ENCODE measurements at places on chromosomes 3 and 15.

DNA sequence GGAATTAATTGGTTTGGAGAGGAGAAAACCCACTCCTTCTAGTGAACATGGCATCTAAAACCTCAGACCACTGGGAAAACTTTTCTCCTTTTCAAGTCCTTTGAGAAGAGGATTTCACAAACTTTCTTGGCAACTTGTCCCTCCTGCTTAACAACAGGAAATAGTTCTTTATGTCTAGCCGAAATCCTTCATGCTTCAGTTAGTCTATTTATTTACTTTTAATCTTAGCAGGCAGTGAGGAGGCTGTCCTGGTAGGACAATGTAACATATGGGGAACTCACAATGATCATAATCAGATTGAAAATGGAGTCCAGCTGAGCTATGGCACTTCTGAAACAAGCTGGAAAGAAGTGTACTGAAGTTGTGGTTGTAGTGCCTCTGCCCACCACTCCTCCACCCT is 50.6 kb downstream of the KY start:
- no peak for DNase-seq

GRCh38 chr3:57949344-57949743 is 58.9 kb upstream of the FLNB start:
- DNase-seq, result no peak

- DNase-seq, result no peak
Measured at GRCh38 chr3:186960347-186960746, 30.0 kb downstream of the ST6GAL1 start.

DNA sequence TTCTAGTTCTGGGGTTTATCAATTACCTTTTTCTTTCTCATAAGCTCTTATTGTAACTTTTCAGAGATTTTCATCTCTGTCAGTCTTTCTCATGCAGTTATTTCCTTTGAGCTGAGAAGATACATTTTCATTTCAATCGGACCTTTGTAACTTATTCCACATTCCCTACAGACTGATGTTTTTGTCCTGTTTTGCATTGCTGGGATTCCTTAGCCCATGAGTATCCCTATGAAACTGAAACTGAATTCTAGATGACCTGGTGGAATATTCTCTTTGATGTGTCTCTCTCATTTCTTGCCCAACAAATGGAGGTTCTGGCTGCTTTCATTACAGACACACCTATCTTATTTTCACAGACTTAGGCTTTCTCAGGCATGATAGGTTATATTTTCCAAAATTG is 10.5 kb upstream of the EPHA6 start:
- DNase-seq, result no peak

- DNase-seq, result peak; percentile 88
Measured at GRCh38 chr3:104629038-104629437, 737.7 kb upstream of the ALCAM start.

GRCh38 chr3:89052386-89052785 is 55.0 kb upstream of the EPHA3 start:
- DNase-seq, result no peak

GRCh38 chr3:185069037-185070030 is 83.5 kb downstream of the C3orf70 start:
- no peak for DNase-seq

DNA sequence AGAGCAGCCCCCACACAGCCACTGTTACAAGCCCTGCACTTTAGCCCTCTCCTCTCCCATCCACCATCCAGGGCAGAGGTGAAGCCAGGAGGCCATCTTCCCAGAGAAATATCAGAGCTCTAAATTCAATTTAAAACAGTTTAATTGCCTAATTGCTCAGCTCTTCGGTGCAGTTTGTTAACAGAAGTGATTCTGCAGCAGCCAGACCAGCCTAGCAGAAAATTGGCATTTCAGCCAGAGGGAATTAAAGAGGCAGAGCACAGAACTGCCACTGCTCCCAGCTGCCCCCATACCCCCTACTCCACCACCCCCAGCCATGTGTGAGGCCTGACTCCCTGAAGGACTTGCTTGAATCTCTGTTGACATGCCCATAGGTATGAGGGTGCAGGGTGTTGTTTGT is 38.5 kb downstream of the TPRA1 start:
- no peak for DNase-seq

DNA sequence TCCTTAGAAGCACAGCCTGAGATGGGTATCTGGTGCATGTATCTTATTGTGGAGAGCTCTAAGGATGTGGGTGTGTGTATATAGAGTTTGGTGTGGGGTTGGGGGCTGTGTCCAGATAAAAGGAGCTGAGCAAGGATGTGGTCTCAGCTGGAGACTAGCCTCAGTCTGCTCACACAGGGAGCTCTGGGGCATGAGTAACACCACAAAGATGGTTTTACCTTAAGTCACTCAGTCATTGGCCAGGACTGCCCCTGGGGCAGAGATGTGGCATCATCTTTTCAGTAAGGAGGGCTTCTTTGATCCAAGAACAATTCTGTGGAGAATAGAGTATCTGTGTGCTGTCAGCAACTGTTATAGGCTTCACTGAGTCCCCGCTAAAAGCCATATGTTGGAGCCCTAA is 163.4 kb upstream of the NUDT16 start:
- DNase-seq, result peak; percentile 8

DNA sequence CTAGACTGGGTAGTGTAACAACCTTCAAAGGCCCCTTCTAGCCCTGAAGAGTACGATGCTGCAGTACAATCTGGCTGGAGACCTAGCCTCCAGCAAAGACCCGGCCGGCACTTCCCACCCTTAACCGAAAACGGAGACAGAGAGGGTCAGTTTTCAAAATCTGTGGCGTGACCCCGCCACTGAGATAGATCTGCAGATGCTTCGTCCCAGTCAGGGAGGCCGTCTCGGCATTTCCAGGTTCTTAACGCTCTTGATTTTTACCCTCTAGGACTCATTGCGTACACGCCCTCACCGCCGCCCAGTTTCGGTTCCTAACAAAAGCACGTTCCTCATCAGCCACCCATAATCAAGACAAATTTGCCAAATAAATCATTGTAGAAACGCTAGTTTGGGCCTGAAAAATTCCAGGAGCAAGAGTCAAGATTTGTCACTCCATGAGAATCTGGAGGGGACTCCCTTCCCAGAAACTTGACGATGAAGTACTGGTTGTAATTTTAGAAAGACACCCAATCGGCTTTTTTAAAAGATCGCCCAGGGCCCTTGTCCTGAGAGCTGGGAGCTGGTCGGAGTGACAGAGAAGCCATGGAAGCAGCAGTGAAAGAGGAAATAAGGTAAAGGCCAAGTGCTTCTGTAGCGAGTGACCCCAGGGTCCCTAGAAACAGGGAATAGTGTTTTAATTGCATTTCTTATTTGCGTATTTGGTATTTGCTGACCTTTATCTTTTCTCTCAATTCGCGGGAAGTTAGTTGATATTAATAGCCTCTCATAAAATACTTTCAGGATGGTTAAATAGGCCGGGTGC is 868 bp upstream of the TMEM87A start:
- peak; percentile 67 for DNase-seq

- no peak for DNase-seq
Measured at GRCh38 chr3:22585911-22586310, 617.2 kb upstream of the UBE2E2 start.

DNA sequence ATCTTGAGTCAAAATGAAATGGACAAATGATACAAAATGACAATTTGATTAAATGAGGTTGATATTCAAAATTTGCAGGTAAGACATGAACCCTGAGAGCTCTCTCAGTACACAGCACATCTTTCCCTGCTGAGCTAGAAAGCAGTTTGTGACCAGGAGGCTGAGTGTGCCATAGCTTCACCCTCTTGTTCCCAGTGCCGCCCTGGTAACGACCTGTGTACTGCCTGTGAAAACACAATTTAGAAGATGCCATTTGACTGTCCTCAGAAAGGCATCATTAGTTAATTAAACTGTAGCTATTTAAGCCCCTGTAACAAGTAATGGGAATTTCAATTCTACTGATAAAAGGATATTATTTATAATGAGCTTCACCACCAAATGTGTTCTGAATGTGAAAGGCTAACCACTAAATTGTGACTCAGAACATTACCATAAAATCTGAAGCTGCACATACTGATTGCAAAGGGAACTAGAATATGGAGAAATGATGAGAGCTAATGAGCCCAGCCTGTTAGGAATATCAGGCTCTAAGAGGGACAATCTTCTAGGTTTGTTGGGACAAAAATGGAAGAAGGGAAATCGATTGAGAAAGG is 212.9 kb upstream of the ARPP21 start:
- no peak for DNase-seq

- peak; percentile 38 for DNase-seq
Measured at GRCh38 chr3:23865595-23866396, 51.0 kb downstream of the NKIRAS1 start.

- peak; percentile 9 for DNase-seq
Measured at GRCh38 chr3:196868297-196868661, 559 bp downstream of the SENP5 start.

DNA sequence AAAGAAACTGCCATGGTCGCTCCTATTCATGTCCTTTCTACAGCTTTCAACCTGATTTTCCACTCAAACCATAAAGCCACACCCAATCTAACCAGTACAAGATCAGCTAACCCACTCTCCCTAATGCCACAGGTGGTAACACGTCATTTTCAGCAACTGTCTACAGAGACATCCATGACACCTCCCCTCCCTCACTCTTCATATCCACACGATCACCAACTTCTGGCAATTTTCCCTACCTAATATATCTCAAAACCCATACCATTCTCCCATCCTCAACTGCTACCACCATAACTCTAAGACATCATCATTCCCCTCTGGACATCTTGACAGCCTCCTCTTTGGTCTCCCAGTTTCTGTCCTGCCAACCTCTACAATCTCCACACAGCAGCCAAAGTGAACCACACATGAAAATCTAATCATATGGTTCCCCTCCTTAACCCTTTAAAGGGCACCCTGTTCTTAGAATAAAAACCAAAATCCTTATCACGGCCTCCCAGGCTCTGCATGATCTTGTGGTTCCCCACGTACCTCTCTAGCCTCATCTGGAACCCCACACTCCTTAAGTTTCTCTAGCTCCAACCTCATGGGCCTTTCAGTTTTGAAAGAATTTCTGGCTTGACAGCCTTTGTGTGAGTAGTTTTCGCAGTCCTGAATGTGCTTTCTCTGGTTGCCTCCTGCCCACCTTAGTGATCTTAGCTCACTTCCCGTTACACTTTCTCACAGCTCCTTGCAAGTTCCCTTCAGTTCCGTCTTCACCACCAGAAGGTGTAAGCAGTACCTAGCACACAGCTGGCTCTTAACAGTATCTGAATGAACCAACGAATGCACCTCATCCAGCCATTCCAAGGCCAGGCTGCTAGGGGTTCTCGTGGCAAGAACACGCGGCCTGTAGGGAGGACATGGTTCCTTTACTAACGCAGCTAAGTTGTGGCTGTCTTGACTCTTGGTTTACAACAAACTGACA is 33.4 kb downstream of the SPINK8 start:
- no peak for DNase-seq

DNA sequence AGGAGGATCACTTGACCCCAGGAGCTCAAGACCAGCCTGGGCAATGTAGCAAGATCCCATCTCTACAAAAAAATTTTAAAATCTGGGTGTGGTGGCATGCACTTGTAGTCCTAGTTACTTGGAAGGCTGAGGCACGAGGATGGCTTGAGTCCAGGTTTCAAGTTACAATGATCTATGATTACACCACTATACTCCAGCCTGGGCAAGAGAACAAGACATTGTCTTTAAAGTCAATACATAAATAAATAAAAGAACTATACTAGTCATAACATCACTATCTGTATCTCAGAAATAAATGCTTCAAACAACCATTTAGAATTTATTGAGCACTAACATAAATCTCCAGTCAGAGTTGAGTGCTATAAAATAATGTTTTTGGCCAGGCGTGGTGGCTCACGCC is 8.5 kb upstream of the PHLDB2 start:
- peak; percentile 78 for DNase-seq

DNA sequence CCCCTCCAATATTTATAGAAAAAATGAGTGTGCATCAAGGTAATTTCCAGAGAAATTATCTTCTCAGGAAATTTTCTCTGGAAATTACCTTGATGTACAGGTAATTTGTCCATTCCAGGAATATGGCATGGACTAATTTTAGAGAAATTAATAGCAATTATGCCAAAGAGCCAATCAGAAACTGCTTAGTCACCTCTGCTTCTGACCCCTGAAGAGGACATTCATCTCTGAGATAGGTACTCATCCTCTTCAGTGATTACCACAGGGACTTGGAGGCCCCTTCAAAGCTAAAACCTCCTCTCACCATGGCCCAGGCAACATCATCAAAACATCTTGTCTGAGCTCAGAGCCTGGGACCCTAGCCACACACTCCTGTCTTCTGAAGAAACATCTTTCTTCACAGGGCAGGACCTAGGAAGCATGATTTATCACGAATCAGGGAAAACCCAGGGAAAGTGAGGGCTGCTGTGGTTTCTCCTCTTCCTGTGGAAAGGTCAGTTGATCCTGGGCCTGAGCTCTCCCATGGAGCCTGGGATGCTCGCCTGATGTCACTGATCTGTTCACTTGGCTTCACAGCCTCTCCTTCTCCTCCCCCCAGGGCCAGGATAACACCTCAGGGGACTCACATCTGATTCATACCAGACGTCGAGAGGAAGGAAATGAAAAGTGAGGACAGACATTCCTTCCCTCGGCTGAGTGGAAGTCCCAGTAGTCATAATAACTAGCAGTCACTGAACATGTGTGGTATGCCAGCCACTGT is 210.5 kb downstream of the DTWD1 start:
- DNase-seq, result peak; percentile 95

GRCh38 chr15:43118829-43119228 is 13.0 kb upstream of the UBR1 start:
- no peak for DNase-seq

- DNase-seq, result no peak
Measured at GRCh38 chr3:46859001-46859710, 4.1 kb downstream of the MYL3 start.

DNA sequence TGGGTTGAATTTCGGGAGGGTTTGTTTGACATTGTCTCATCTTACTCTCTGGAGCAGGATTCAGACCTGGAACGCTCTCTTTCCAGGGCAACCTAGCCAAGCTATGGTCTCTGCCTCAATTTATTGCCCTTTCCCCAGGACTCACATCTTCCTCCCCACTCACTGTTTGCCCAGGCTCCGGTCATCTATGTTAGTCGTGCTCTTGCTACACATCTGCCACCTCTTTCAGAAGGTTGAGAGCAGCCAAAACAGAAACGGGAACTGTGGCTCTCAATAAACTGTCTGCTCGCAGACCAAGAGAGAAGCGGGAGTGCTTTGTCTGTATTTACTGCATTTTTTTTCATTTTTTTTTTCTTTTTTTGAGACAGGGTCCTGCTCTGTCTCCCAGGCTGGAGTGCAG is 81.6 kb downstream of the ST6GAL1 start:
- DNase-seq, result no peak

- DNase-seq, result no peak
Measured at GRCh38 chr15:101027273-101027901, 108.2 kb downstream of the LRRK1 start.

All from IMR-90 (cell line).